Stimulated activated CD4-positive, alpha-beta T cell treated with anti-CD3 and anti-CD28 coated beads, Interleukin-15, amount 100 ng/mL, for 1 hour (primary cell): ENCODE measurements at places on chromosomes 13 and 19.

- no peak for DNase-seq
These were observed 937 bp upstream of the SPRY2 start for GRCh38 chr13:80341756-80342370.

- DNase-seq, result no peak
These were observed 2.6 kb upstream of the SLC5A5 start for GRCh38 chr19:17869114-17869608.

DNA sequence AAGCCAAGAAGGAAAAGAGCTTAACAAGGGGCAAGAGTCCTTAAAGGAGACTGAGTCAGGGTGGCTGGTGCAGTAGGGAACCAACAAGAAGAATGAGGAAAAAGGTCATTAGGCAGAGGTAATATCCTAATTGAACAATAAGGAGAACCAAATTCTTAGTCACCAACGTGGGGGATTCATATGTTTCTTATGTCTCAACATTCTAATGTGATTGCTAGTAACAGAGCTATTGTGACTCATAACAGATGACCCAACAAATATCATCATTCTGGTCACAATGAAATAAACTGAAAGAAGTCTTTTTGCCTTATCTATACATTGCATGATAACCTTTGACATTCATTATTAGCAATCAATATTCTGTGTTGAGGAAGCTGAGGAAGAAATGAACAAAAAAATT lies 101.6 kb downstream of the RAP2A start:
- DNase-seq, result no peak

DNA sequence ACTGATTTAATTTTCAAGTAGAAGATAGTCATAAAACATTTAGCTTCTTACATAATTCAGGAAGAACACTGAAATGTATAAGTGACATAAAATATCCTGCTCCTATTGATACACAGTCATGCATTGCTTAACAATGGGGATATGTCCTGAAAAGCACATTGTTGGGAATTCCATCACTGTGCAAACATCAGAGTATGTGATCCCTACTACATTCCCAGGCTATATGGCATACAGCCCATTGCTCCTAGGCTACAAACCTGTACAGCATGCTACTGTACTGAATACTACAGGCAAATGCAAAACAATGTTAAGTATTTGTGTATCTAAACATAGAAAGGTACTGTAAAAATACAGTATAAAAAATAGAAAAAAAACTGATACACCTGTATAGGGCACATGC lies 723.9 kb upstream of the ARGLU1 start:
- no peak for DNase-seq

DNA sequence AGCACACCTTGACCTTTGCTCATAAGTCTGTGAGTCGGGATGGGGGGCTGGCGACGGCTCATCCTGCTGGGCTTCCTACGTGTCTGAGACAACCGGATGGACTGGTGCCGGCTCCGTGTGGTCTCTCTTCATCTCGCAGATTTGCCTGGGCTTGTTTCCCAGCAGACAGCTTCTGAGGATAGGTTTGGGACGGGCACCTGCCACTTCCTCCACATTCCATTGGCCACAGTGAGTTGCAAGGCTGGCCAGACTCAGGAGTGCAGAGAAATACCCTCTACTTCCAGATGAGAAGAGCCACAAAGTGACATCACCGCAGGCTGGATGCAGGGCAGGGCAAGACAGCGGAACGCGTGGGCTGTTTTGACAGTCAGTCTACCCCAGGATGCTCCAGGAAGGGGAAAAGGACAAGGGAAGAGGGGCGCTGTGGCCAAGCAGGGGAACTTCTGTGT lies 48.1 kb downstream of the IRS2 start:
- DNase-seq, result no peak

DNA sequence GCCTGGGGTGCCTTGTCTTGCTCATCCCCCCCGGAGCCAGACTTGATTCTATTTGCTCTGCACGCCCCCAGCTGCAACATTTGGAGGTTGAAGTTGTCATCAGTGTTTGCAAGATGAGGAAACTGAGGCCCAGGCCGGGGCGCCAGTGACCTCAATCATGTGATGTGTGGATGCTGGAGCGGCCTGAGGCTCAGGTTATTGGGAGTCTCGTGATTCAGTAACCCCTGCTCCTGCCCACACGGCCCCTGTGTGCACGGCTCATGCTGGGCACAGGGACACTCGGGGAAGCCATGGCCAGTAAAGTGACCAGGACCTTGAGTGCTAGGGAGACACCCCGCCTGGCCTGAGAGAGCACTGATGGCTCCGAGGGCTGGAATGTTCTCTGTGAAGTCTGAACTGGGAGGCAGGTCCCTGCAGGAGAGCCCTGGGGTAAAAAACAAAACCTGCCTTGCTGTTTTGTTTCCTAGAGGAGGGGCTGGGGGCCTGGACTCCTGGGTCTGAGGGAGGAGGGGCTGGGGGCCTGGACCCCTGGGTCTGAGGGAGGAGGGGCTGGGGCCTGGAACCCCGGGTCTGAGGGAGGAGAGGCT lies 1.9 kb downstream of the FGF21 start:
- no peak for DNase-seq

- DNase-seq, result no peak
These were observed 173.8 kb upstream of the SOX21 start for GRCh38 chr13:94886191-94886590.

- no peak for DNase-seq
These were observed 15.0 kb downstream of the KATNAL1 start for GRCh38 chr13:30292325-30292724.

DNA sequence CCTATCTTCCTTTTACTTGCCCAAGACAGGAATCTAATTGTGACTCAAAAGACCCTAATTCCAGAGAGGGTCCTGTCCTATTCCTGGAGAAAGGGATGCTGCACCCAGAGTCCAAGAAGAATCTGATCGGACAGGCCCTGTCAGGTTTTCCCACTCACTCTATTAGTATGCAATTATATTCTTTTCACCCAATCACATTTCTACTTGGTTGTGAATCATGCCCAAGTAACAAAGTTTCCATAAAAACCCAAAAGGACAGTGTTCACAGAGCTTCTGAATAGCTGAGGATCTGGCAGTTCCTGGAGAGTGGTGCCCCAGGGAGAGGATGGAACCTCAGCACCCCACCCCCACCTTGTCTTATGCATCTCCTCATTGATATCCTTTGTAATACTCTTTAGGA lies 135.3 kb upstream of the SLITRK5 start:
- no peak for DNase-seq

DNA sequence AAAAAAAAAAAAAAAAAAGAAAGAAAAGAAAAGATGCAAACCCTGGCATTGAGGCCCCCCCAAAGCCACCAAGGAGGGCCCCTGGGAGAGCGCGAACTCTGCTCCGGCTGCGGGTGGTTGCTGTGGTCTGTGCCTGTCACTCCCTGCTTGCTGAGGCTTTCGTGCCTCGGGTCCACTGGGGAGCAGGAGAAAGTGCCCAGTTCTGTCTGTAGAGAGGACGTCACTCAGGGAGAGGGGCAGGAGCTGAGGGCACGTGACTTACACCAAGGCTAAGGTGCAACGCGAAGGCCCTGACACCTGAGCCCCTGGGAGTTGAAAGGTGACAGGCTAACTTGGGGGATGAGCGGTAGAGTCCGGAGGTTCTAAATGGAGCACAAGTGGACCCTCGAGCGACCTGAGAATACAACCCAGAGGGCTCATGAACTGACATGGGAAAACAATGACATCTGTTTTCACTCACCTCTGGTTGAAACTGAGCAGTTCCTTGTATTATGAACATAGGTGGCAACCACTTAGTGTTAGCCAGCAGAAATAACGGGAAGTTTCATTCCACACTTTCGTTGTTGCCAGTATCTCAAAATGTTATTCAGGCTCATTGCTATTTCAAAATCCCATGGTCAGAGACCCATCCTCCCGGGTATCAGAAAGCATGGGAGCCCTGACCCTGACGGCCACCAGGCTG lies 69.2 kb upstream of the TM9SF2 start:
- DNase-seq, result no peak

GRCh38 chr13:25232937-25233515 lies 54.3 kb downstream of the MTMR6 start:
- DNase-seq, result no peak

- no peak for DNase-seq
These were observed 15.1 kb upstream of the CACTIN start for GRCh38 chr19:3641515-3642269.

DNA sequence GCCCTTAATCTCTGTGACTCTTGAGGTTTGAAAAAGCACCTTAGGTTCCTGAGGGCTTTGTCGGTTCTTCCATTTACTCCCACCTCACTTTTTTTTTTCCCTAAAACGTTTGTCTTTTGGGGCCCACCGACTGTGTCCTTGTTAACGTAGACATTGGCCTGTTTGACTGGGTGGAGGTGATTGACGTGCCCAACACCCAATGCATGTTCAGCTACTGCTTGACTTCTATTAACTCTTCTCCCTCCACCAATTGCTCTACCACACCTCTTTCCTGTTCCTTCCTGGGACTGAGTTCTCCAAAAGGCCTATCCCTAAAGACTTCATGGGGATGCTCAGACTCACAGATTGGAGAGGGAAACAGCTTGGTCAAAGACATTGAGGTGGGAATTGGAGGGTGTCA lies 17.3 kb downstream of the CKM start:
- no peak for DNase-seq

- DNase-seq, result no peak
These were observed 359.4 kb downstream of the ZNF536 start for GRCh38 chr19:30731591-30731990.

DNA sequence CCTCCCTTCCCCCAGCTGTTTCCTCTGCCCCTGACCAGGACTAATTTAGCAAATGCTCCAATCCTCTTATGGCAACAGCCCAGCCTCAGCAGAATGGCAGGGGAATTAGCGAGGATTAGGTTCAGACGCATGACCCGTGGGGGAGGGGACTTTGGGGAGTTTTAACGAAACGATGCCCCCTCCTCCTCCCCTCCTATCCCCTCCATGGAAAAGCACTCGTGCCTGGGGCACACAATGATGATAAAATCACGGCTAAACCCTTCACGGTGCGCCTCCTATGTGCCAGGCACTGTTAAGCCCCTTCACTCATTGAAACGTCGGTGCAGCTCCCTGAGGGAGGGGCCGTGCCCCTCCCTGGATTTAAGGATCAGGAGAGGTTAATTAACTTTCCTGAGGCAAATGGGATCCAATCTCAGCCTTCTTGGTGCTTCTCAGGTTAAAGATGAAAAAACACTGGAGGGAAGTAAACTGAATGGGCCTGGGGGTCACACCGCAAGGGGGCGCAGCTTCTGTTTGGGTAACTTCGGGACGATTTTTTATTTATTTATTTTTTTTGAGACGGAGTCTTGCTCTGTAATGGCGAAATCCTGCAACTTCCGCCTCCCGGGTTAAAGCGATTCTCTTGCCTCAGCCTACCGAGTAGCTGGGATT lies 10.1 kb upstream of the TPRX2 start:
- DNase-seq, result peak; percentile 20

DNA sequence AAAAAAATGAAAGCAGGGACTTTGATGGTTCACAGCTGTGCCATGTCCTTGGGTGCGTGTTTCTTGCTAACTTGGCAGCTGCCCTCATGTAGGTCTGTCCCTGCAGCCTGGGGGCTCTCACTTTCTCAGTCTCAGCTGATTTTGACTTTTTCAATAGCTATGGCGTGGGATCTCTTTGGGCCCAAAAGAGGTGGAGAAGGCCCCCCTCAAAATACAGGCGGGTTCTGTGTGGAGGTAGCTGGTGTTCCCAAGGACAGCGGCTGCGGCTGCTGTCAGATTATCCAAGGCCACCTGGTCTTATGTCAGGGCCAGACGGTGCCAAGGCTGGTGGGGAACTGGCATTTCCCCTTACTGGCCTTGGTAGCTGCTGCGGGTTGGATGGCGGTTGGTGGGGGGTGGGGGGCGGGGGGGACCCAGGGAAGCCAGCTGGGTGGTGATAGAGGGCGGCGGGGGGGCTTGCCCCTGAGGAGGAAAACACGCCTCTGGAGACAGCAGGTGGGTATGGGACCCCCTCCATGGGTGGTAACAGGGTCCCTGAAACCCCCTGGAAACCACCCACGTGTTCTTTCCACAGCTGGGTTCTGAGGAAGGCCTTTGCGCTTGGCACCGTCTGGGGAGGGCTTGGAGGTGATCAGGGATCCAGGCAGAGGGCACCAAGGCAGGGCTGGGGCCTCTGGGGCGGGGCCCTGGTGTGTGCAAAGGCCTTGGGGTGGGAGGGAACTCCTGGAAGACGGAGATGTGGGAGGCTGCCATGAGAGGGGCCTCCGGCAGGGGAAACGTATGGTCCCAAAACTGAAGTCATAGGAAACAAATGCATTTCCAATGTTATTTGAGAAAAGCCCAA lies 4.1 kb downstream of the TIMM13 start:
- no peak for DNase-seq

DNA sequence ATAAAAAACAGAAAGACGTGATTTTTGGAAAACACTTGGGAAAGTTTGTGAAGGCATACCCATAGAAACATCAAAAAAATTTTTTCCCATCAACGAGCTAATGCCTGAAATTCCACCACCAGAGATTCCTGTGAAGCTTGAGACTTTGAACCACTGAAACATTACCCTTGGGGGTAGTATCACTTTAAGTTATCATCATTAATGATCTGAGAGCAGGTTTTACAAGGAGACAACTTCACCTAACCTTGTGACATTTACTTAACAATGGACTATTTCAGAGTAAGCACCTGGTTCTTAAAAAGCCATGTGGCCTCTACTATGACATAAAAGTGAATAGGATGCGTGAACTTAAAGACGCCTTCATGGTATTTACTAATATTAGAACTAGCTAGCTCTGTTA lies 51.9 kb downstream of the DOCK9 start:
- DNase-seq, result no peak

GRCh38 chr13:53907891-53908290 lies 879.3 kb downstream of the OLFM4 start:
- no peak for DNase-seq

DNA sequence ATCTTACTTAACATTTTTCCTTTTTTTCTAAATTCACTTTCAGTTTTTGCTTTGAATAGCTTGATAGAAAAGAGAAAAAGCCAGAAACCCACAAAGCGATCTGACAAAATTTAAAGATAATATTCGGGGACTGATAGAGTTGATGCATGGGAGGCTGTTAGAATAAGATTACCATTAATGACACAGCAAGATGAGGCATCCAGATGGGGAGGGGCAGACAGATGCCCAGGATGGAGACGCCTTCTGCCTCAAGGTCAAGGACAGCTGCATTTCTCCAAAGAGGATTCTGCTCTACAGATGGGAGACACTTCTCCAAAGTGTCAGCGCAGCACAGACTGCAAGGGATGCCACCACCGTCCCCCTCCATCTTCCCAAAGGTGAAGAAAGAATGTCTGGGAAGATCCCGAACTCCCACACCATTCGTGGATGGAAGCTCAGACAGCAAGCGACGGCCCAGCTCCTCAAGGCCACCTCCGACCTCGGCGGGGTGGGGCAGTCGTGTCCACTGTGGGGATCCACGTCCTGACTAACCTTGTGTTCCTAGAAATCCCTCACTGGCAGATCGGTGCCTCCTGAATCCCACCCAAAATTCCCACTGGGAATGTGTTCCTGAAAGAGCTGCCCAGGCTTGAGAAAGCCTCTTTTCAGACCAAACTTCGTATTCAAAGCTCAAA lies 32.9 kb downstream of the NAXD start:
- DNase-seq, result no peak

- no peak for DNase-seq
These were observed 31.8 kb upstream of the DPP9 start for GRCh38 chr19:4755459-4755858.
